GM20000 (cell line): ENCODE measurements at places on chromosomes 13 and 19.

- DNase-seq = no peak
Observed at GRCh38 chr19:49920624-49921363, 8.2 kb upstream of the ATF5 start.

DNA sequence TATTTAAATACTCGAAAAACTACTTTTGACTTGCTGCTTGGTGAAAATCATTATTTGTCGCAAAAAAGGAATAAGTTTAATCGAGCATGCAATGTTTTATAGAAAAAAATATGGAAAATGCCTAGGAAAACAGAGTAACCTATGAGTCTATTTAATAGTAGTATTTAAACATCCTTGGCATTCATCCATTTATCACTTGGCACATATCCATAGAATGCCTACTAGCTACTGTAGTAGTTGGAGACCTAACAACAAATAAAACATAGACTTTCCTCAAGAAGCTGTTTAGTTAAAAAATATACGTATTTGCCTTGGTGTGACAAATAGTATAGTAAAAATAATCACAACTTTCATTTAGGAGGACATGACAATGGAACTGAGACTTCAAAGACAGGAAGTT lies 302.1 kb downstream of the DIAPH3 start:
- no peak for DNase-seq

DNA sequence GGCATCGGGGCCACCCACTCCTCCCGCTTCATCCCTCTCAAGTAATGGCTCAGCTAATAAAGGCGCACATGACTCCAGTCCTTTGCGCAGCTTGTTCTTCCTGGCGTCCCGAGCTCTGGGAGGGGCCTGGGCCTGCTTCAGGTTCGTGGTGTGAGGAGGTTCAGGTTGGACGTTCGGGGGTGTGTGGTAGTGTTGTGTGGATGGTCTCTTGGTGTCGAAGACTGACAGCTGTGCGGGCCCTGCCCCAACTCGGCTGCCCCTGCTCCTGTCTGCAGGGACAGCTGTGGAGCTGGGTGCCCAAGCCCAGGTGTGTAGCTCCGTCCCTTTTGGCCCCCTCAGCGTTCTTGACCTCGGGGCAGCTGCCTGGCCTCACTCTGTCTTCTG lies 2.2 kb downstream of the RPS15 start:
- DNase-seq = no peak

- DNase-seq = no peak
Observed at GRCh38 chr19:8468761-8469373, 24.1 kb downstream of the HNRNPM start.
